ENCODE measurements at places on chromosomes 16 and 17.

DNA sequence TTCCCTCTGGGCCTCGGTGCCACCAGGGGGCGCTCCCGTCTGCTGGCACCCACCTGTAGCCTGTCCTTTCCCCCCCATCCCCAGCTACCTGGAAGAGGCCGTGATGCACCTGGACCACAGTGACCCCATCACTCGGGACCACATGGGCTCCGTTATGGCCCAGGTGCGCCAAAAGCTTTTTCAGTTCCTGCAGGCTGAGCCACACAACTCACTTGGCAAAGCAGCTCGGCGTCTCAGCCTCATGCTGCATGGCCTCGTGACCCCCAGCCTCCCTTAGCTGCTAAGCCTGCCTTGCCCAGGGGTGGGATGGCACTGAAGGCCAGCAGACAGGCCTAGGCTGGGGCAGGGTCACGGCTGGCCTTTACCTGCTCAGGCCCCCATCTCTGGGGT, 818 bp upstream of the NRN1L start:
- peak; percentile 71 for DNase-seq

- no peak for DNase-seq
These were observed 18.8 kb downstream of the SIAH1 start for GRCh38 chr16:48366165-48367093.

- no peak for DNase-seq
These were observed 77.2 kb downstream of the BRIP1 start for GRCh38 chr17:61786088-61786487.

GRCh38 chr17:78748048-78748729, 33.9 kb downstream of the CYTH1 start:
- DNase-seq, result no peak

DNA sequence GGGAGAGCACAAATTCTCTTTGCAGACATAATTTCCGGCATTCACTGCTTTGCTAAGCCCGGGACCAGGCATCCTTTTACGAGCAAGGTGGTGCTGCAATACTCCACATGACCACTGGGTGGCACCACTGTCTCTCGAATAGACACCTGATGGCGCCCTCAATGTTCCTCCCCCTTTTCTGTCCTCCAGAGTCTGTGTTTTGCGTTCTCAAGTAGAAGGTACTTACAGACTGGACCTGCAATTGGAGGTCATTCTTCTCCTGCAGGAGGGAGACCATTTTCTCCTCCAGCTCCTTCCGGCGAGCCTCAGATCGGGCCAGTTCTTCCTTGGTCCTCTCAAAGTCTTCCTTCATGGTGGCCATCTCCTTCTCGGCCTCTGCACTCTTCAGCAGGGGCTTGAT, 45.2 kb downstream of the MYH13 start:
- peak; percentile 41 for DNase-seq

DNA sequence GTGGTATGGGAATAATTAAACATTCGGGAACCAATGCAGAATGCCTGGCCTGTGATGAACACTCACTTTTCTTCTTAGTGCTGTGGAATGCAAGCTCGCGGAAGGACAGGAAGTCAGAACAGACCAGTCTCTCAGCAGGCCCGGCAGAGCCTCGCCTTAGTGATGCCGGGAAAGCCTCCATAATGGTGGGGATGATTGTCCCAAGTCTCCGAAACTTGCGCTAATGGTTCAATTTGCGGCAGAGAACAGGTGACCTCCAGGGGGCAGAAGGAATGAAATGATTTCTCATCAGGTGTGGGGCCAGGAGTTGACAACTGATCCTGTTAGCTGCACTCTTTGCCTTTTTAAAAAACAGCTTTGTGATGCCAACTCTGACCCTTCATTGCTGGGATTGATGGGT, 170.6 kb downstream of the GSG1L start:
- no peak for DNase-seq

- DNase-seq, result no peak
These were observed 64.3 kb downstream of the CNGB1 start for GRCh38 chr16:57906382-57907316.

GRCh38 chr16:47884116-47884725, 271.6 kb downstream of the ABCC12 start:
- DNase-seq, result no peak

DNA sequence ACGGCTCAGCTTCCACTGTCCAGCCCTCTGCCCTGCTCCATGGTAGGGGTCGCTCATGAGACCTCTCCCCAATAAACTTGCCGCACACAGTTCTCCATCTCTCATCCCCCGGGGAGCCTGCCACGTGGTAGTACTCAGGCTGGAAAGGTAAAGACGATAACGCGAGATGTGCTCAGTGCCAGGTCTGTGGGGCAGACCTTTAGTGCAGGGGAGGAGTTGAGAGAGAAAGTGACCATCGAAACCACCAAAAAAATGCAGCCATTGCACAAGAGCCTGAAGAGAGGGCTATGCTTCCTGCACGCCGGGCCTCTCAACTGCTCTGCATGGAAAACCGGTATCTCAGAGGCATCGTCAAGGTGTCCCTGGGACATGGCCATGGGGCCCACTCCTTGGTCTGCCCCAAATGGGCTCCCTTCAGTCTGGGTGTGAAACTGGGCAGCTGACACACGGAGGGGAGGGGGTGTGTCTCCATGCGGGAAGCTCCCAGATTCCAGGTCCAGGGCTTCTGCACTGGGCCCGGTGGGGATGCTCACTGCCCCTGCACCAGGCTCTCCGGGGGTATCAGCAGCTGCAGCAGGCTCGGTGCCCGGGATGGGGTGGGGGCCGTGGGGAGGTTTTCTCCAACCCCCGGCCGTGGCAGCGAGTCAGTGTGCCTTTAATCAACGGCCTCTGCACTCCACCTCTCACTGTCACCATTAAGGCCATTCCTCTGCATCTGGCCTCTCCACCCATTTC, 4.7 kb upstream of the AANAT start:
- no peak for DNase-seq

DNA sequence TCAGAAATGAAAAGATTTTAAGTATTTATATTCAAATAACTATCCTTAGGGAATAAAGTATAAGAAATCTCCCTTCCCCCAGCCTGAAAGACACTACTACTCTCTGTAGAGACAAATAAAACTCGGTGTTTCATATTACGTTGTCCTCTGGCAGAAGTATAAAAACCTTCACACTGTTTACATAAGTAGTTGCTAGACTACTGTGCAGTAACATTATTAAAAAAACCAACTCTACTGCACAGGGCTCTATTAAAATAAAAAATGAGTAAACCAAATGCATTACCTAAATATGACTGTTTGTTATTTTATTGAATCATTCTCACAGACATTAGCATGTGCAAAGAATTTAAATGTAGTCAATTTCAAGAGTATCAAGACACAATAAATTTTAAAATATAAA, 67.4 kb downstream of the MED13 start:
- no peak for DNase-seq
